ENCODE measurements at places on chromosomes 11 and 22.

- no peak for DNase-seq
Measured at GRCh38 chr11:1335811-1336761, 26.7 kb upstream of the TOLLIP start.

DNA sequence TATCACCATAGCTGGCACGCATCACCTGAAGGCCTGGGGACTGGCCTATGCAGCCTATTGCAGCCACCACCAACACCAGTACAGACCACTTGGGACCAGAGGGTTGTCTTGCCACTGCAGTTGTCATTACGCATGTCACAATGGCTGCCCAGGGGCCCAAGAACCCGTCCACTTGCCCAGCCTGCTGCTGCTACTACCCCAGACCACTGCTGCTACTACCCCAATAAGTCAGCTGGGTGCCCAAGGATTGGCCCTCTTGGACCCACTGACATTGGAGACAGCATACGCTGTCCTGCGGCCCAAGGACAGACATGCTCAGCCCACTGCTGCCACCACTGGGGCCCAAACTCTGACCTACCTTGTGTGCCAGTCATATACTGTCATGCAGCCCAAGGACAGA lies 102.7 kb upstream of the OR9Q1 start:
- DNase-seq = no peak

- DNase-seq = no peak
Measured at GRCh38 chr11:31872076-31872443, 60.9 kb upstream of the PAX6 start.

DNA sequence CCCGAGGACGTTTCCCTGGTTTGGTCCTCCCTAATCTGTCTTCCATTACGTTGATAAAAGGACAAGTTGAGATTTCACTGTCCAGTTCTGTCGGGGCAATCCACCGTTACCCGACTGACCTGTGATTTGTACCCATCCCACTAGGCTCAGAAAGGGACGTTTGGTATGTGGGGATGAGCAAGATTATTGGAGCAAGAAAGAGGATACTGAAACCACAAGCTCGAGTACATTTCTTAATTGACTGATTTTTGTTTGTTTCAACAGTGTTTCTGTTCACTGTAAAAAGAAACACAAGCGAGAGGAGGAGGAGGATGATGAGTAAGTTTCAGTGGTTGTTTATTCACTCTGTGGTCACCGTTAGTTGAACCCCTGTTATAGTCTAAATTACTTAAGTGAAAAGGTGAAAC lies 969 bp downstream of the CCDC117 start:
- peak; percentile 61 for DNase-seq

- DNase-seq = no peak
Measured at GRCh38 chr11:60125956-60126585, 37.6 kb downstream of the MS4A2 start.

All from GM12864 (cell line).